ENCODE measurements at places on chromosomes 2 and 18. TPM values are rescaled to one million over a fixed set of nuclear protein-coding genes. Genes with fewer than 3 reads are reported as not detected.
A peak's percentile ranks its signal among the peaks of the same experiment; 100 is the strongest.

DNA sequence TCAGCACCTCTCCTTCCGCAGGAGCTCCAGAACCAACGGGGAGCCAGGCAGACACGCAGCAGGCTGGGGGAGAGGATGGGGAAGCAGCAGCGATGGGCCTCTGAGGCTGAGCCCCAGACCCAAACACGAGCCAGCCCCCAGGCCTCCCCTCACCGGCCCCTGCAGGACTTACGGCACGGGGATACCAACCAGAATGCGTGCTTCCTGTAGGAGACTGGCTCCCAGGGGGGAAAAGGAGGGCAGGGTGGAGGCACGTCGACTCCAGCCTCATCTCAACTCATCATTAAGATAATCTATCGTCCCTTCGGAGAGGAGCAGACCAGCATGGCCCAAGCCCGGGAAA, 495.1 kb upstream of the MYT1L start:
- DNase-seq: no peak

Gene OTOS
- total RNA-seq: not detected

GRCh38 chr2:226916669-226917068, 80.8 kb downstream of the RHBDD1 start:
- no peak for DNase-seq

DNA sequence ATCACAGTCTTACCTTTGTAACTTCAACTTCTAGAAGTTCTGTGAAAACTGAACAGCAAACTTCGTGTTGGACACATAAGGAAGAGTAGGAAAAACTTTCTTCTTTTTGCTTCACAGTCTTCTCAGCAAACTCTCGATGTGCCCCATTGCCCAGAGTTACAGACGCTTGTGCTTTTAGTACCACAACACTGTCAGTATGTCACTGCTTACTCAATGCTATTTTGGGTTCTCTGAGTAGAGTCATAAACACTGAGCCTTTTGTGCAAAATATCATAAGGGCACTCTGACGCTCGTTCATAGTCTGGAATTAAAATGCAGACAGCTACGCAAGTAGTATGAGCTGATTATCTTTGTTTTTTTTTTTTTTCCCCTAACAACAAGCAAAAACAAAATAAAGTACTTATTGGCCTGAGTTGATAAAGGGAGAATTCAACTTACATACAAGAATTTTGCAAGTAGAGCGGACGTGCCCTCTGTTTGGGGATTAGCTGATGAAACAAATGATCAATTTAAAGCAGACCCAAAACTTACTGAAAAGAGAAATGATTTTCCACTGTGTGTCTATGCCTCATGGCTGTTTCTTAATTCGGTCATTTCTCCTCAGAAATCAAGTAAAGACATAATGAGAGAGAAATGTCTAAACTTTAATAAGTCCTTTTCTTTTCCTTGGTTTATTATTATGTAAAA, at the start of gene CDH19:
Gene CDH19 (minus strand): TSS at position 150 of the 687 bp plus-strand sequence. CDS start 31,886 bp downstream, outside the sequence.
- no peak for DNase-seq

- no peak for DNase-seq
These were observed 411.2 kb upstream of the ETAA1 start for GRCh38 chr2:66985906-66986305.

DNA sequence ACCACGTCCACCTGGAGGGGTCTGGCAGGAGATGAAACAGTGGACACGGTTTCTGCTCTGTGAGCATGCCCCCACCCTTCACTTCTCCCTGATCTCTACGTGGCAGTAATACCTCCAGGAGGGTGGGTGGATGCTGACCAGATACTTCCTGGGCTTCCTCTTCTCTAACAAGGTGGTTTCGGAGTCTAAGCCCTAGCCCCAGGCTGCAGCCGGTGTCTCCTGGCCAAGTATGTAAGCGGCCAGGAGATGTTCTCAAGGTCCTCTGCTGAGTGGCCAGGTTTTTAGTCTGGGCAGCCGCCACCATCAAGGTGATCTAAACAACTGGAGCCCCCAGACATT, 101.8 kb upstream of the ASB18 start:
- DNase-seq: no peak

Gene ZNF2
- total RNA-seq: 5.0 TPM

GRCh38 chr18:56738184-56738583, 87.0 kb downstream of the WDR7 start:
- DNase-seq: no peak

DNA sequence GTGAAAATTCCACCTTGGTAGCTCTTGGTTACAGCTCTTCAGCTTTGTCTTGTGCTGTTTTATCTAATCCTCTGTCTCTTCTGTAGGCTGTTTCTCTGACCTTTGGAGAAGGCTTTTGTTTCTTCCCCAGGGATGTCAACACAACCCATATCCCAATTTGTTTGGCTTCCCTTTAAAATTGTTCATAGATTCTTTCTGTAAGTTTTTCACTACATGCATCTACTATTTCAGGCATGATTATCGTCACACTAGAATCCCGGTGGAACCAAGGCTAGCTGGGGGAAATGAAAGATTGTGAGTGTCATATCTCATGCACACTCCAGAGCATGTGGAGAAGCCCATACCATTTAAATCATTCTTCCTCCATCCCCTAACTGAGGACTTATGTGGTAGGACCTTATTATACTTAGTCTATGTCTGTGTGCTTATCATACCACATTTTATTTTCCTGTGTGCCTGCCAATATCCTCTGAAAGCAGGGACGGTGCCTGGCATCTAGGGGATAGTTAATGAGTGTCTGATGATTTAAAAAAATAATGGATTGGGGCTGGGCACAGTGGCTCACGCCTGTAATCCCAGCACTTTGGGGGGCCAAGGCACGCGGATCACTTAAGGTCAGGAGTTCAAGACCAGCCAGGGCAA, 59.9 kb downstream of the CRIM1 start:
- DNase-seq: no peak

Gene POTEC
- not detected for total RNA-seq

- no peak for DNase-seq
These were observed 487.5 kb downstream of the SUCLG1 start for GRCh38 chr2:83971547-83971946.

Gene VWA3B
- not detected for total RNA-seq

DNA sequence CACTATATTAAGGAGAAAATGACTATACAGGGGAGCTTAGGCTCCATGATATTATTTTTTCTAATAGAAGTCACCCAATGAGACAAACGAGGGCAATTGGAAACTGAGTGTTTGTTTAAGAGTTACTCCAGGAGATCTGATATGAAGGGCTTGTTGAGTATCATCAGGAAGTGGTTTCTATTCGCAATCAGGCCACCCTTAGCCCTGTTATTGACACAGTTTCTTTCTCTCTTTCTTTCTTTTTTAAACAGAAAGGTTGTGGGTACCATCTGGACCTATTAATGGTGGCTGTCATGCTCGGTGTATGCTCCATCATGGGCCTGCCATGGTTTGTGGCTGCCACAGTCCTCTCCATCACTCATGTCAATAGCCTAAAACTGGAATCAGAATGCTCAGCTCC, 117.3 kb downstream of the DPP4 start:
- peak; percentile 58 for DNase-seq

DNA sequence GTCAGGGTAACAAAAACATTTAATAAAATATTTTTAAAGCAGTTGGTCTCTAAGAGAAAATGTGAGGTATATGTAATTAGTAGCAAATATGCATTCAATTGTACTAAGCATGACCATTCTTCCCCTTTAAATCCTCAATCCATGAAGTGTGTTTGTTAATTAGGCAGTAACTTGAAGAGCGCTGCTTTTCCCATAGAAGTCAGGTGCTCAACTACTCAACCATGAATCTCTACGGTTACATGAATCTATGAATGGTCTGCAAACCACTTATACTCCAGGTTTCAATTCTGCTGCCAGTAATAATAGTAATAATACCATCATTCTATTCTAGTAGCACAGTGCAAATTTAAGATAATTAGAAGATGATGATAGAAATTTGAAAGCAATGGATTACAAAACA, 55.8 kb downstream of the SLC8A1 start:
- DNase-seq: no peak

- no peak for DNase-seq
These were observed 118.9 kb upstream of the FOSL2 start for GRCh38 chr2:28273751-28274150.

Gene TMEFF2
- total RNA-seq: not detected

Gene FAM237A
- total RNA-seq: not detected

DNA sequence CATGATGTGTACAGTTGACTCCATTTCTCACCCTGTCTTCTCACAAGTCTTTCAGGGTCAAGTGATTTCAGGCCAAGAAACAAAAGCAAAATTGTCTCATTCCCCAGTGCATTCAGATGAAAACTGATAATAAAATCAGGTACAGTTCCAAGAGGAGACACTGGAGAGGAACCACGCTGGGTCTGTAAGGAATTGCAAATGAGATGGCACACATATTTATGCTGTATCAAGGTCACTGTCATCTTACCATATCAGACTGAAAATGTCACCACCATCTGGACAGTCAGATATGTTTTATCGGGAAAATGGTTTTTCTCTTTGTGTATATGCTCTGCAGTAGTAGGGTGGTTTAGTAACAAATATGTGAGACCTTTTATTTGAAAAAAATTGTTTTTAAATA, 91.7 kb downstream of the CCDC138 start:
- no peak for DNase-seq

Gene KRTCAP3
- 5.6 TPM for total RNA-seq

Gene ELOA2
- total RNA-seq: not detected

- DNase-seq: no peak
These were observed 152.8 kb downstream of the PID1 start for GRCh38 chr2:229118336-229118735.

Gene FKBP7
- total RNA-seq: 3.6 TPM

DNA sequence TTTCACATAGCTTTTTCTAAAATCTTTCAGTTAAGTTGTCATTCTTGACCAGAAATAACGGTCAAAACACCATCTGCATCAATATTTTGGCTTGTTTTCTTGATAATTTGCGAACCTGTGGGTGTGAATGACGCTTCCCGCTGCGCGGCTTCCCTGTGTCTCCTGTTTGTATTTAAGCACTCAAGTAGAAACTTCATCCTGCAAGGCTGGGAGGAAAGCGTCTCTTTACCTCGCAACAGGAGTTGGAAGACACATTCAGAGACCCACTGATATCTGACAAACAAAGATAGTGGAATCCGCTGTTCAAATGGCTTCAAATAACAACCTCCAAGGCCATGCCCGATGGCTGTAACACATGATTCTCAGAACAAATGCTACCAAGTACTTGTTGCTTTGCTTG, 704.9 kb downstream of the DCDC2C start:
- DNase-seq: no peak

Gene FTCDNL1
- 1.5 TPM for total RNA-seq

- DNase-seq: peak; percentile 78
These were observed 891 bp downstream of the KDM3A start for GRCh38 chr2:86441882-86442641.

- DNase-seq: no peak
These were observed 269.3 kb upstream of the NCKAP5 start for GRCh38 chr2:133837441-133838094.

GRCh38 chr2:102045697-102046096, 53.9 kb downstream of the IL1R2 start:
- no peak for DNase-seq

DNA sequence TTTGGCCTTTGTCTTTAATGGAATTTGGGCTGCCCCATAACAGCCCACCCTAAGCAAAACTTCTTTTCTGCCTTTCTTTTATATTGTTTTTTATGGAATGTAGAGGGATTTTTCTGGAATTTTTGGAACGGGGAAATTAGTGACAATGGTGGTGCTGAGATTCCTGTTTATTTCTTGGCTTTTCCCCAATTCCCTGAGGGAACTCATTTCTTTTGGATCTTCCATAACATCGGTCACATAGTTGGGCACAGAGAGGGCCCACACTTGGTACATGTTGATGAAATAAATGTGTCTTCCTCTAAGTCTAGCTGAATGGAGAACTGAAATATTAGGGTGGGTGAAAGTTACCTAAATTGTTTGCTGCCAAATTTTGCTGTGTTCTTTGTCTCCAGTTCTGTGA, 191.6 kb upstream of the TNP1 start:
- no peak for DNase-seq

GRCh38 chr2:173355132-173355865, 627 bp downstream of the CDCA7 start:
- peak; percentile 68 for DNase-seq

Gene POTEJ
- total RNA-seq: not detected

DNA sequence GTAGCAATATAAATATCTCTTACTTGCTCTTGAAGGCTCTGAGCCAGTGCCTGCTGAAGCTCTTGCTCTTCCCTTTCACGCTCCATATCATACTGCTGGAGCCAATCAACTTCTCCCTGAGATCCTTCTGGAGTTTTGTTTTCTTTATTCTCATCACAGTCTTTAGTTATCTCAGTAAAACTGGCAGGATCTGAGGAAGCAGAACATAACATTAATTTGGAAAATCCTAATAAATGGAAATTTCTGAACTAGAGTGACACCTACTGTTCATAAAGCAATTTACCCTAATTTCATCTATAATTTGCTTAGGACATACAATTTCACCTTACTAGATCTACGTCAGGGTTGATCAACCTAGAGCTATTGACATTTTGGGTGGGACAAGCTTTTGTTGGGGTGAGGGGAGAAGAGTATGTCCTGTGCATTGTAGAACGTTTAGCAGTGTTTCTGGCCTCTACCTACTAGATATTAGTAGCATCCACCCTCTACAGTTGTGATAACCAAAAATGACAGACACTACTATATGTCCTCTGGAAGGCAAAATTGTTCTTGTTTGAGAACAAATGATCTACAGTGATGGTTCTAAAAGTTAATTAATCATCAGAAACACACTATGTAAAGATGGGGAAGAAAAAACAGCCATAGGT, 47.2 kb downstream of the VIL1 start:
- no peak for DNase-seq

DNA sequence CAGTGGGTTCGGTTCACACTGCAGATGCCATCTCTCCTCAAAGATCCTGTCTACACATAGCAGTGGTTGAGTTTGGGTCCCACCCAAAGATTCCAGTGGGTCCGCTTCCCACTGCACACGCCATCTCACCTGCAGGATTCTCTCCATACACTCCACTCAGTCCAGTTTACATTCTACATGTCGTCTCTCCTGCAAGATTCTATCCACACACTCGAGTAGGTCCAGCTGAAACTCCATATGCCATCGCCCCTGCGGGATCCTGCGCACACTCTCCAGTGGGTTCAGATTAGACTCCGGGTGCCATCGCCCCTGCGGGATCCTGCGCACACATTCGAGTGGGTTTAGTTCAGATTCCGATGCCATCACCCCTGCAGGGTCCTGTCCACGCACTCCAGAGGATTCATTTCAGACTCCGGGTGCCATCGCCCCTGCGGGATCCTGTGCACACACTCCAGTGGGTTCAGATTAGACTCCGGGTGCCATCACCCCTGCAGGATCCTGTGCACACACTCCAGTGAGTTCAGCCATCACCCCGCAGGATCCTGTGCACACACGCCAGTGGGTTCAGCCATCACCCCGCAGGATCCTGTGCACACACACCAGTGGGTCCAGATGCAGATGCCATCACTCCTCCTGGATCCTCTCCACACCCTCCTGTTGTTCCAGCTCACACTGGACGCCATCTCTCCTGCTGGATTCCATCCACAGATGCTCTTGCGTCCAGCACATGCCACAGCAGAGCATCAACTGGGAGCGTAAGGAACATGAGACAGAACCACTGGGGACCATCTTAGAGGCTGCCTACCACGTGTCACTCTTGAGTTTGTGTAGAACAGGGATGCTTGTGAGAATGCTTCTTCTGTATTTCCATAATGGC, 3.0 kb upstream of the PXDN start:
- peak; percentile 7 for DNase-seq

GRCh38 chr2:170369894-170370293, 191.9 kb downstream of the MYO3B start:
- no peak for DNase-seq

- DNase-seq: no peak
These were observed 6.7 kb downstream of the ZNF521 start for GRCh38 chr18:25345081-25345866.
